Stimulated activated naive CD4-positive, alpha-beta T cell treated with Interleukin-2 at 50 U/mL for 16 hours (primary cell): ENCODE measurements at places on chromosomes 3 and 15.

DNA sequence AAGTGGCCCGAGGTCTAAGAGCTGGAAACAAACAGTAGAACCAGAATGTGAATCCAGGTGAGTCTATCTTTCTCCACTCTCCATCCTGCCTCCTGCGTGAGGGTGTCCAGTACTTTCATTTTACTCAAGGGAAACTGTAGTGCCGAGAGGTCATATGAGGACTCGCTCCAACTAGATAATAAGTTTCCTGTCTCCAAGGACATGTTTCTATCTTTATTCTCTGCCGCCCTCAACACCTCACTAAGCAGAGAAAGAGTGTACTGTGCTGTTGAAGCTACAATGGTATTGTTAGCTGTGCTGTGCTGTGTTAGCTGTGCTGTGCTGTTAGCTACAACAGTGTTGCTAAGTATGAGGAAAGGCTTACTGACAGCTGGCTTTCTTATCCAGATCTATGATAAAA is 137.9 kb upstream of the COL8A1 start:
- no peak for DNase-seq

- no peak for DNase-seq
Measured at GRCh38 chr3:158713094-158713499, 19.2 kb downstream of the RARRES1 start.

GRCh38 chr3:123336001-123336400 is 112.9 kb downstream of the ADCY5 start:
- no peak for DNase-seq

- no peak for DNase-seq
Measured at GRCh38 chr3:61724183-61724582, 162.8 kb downstream of the PTPRG start.

DNA sequence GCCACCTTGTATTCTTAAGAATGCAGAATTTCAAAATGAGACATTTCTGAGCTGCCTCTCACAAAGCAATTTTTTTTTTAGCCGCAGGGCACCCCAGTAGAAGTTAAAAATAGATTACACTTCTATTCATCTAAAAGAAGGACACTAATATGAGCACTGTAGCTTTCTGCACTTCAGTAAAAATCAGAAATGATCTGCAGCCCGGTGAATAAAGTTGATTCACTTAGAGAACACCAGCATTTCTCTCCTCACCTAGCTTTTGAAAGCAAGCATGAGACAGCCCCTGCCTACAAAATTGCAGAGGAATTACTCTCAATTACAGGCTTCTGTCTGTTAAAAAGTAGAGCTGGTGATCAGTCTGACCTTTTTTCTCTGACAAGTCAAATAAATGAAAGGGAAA is 1062.4 kb downstream of the FHIT start:
- DNase-seq = no peak

- DNase-seq = no peak
Measured at GRCh38 chr15:97984157-97984556, 23.7 kb downstream of the ARRDC4 start.

DNA sequence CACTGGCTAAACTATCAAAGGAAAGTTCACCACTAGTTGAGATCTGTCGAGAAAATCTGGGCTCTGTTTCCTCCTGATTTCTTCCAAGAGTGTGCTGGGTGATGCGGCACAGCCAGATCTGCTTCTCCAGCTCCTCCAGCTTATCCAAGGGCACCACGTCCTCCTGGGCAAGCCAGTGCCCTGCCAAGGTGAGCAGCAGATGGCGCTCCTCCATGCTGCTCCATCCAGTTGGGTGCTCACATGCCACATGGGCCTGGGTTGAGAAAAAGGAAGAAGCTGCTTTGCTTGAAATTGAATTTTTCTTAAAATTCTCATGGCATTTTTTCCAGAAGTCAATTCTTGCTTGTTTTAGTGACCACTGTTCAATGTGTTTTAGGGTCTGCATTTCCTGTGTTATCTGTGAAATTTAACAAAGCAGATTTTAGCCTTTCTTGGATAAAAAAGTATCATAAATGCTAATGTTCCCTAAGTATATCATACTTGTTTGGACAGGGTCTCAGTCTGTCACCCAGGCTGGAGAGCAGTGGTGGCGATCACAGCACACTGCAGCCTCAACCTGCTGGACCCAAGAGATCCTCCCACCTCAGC is 47.3 kb downstream of the EIF3J start:
- peak; percentile 40 for DNase-seq

DNA sequence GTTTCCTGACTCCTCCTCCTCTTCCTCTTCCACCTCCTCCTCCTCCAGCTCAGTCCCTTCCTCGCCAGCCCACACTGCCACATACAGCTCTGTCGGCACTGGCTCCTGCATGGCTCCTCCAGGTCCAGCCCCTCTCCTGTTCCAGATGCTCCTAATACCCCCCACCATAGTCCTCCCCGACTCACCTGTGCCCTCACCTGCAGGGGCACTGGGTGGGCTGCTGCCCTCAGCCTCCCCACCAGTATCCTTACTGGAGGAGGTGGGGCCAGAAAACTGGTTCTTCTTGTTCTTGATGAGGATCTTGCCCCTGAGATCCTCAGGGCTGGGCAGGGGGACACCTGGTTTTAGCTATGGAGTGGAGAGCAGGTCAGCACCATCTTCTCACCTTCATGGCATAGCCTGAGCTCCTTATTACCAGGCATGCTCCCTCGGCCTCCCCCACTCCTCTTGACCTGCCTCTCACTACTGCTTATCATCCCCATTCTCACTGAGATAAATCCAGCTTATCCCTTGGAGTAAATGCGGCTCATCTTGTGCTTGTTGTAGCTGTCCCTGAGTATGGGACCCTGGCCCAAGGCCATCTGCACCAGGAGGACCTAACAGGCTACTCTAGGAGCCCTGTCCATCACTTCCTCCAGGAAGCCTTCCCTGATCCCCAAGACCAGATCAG is 11.0 kb downstream of the PLCB2 start:
- no peak for DNase-seq

DNA sequence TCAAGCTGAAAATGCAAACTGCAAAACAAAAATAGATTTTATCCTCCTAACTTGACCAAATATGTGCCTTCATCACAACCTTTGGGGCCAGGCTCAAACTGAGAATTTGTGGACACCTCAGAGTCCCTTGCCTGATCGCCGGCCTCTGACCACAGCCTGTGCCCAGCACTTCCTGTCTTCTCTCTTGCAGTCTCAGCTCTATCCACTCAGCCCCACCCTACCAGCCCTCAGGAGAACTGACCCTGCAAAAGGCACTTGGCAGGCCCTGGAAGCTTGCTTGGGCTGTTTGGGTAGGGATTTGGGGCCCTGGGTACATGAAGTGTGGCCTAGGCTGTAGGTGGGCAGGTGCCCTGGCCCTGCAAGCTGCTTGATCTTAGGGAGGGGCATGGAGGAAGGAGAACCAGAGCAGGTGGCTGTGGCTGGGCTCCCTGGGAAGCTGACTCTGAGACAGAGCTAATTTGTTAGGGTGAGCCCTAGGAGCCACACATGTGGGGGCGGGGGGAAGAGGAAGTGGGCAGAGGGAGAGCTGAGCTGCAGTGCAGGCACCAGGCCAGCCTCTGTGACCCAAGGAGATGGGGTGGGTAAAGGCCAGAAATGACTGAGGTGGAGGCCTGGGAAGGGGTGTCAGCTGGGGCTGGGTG is 8.6 kb downstream of the CLEC3B start:
- peak; percentile 11 for DNase-seq
